ENCODE measurements at places on chromosomes 13 and 19.

DNA sequence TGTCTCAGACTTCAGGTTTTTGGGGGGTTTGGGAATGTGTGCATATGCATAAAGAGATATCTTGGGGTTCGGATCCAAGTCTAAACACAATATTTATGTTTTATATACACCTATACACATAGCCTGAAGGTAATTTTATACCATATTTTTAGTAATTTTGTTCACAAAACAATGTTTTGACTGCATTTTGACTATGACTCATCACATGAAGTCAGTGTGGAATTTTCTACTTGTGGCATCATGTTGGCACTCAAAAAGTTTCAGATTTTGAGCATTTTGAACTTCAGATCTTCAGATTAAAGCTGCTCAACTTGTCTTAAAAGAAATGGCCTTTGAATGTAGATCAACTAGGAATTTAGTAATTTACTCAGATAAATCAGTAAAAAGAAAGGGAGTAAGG lies 712.9 kb upstream of the GPC6 start:
- no peak for DNase-seq

- DNase-seq: no peak
Observed at GRCh38 chr19:29520390-29520789, 5.4 kb upstream of the VSTM2B start.

DNA sequence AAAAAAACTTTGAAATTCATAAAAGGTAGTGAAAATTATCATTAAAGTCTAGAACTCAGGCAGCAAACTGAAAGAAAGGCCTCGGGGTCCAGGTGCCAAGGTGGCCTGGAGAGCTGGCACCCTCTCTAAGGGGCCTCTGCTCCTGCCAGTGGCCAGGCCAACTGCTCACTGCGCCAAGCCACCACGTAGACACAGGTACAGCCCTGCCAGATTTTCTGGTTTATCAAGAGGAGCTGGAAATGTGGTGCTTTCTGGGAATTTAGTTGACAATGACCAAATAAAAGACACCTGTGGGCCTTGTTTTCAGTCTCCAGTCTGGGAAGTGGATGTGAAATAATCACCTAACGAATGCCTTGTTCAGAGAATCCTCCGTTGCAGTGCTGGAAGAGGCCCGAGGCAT lies 22.8 kb downstream of the ZNF574 start:
- DNase-seq: no peak

- no peak for DNase-seq
Observed at GRCh38 chr19:39064405-39064804, 19.8 kb upstream of the ACP7 start.

- DNase-seq: no peak
Observed at GRCh38 chr19:3132971-3133792, 2.7 kb upstream of the GNA15 start.

DNA sequence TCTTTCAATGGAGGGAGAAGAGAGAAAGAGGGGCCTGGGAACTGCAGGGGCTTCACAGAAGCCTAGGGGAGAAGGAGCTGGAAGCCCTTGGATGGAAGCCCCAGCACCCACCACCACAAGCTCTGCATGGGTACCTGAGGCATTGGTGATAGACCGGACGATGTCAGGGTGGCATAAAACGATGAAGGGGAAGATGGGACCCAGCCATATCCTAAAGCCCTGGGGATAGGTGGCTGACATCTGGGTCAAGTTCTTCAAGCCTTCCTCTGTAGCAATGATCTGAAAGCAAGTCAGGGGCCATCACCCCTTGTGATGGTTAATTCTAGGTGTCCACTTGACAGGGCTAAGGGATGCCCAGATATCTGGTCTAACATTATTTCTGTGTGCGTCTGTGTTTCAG lies 11.2 kb upstream of the OR10H5 start:
- DNase-seq: no peak

DNA sequence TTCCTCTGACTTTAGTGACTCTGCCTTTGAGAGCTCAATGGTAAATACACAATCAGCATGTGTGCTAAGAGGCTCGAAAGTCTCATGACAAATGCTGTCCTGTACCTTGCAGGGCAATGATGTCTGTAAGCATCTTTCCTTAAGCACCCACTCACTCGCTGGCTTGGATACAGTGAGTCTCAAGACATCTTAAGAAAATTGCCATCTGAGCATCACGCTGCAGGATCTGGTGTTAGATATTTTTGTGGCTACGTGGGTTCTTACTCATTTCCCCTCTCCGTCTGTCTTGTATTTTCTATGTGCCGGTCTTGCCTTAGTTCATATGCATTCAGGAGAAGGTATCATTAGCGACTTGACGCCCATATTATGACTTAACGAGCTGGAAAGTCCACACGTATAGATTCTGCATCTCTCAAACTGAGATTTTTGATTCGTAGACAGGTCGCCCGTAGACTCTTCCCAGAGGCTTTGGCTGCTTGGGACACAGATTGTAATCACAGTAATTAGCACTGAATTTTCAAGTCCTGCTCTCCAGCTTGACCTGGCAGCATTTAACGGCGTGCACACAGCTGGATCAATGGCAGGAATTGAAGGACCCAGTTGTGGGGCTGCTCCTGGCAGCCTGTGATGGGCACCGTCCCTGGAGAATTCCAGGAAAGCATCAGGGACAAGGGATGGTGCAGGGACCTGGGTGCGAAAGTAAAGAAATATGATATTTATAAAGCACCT lies 231.2 kb downstream of the ZIC5 start:
- DNase-seq: peak; percentile 37

DNA sequence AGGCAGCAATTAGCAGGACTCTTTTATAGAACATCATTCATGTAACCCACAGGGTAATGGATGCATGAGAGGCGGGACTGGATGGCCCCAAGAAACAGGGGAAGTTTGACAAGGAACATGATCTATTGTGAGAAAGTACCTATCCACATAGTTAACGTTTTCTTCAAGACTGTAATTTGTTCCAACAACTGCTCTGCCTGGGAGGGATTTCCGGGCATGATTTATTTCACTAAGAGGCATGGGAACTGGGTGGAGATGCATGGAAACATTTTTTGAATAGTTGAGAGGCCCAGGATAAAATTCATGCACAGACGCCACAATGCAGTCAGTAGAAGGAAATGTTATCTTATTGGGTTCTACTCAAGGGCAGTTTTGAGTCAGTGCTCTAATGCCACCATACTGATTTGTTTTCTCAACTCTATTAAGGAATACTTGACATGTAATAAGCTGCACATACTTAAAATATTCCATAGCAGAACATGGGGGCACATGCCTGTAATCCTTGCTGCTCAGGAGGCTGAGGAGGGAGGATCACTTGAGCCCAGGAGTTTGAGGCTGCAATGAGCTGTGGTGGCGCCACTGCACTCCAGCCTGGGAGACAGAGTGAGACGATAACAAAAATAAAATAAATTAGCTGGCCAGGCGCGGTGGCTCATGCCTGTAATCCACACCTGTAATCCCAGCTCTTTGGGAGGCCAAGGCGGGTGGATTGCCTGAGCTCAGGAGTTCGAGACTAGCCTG lies 9.9 kb upstream of the ATG4D start:
- peak; percentile 43 for DNase-seq

- peak; percentile 96 for DNase-seq
Observed at GRCh38 chr19:39398297-39398864, 7.2 kb downstream of the MED29 start.

- no peak for DNase-seq
Observed at GRCh38 chr13:98143157-98143553, 261 bp downstream of the FARP1 start.

DNA sequence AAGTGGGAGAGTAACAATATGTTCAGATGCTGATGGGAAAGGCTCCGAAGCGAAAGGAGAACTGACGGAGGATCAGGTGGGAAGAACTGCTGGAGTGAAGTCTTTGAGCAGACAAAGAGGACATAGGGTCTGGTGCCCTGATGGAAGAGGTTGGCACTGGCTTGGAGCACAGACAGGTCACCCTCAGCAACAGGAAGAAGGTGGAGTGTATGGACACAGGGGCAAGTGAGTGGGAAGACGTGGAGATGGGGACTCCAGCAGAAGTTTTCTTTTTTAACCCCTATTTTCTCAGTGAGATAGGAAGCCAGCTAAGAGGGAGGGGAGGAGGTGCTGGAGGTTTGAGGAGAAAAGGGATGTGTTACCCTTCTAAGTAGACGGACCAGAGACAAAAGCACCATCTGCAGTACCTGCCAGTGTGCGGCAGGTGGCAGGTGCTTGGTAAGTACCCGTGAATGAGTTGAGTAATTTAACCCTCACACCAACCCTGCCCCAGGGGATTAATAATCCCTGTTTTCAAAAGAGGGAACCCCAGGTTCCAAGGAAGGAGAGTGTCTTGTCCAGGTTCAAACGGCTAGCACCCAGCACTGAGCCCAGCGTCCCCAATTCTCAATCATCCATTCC lies 11.2 kb downstream of the HAS1 start:
- DNase-seq: peak; percentile 55

GRCh38 chr19:16018106-16018755 lies 58.1 kb upstream of the TPM4 start:
- DNase-seq: no peak

DNA sequence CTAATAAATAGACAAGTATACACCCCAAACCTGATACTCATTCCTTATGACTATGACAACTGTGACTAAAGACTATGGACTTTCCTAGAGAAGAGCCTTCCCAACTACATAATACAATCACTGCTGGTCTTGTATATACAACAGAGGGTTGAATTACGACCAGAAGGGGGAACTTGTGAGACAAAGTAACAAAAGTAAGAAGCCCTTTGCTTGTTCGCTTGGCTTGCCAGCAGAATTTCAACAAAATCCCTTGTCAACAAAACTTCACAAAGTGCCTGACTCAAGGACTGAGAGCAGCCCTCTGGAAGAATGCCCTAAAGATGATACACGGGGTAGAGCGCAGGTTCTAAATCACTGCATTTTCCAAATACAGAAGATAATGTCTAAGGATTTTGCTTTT lies 99.4 kb downstream of the WASF3 start:
- DNase-seq: peak; percentile 70

DNA sequence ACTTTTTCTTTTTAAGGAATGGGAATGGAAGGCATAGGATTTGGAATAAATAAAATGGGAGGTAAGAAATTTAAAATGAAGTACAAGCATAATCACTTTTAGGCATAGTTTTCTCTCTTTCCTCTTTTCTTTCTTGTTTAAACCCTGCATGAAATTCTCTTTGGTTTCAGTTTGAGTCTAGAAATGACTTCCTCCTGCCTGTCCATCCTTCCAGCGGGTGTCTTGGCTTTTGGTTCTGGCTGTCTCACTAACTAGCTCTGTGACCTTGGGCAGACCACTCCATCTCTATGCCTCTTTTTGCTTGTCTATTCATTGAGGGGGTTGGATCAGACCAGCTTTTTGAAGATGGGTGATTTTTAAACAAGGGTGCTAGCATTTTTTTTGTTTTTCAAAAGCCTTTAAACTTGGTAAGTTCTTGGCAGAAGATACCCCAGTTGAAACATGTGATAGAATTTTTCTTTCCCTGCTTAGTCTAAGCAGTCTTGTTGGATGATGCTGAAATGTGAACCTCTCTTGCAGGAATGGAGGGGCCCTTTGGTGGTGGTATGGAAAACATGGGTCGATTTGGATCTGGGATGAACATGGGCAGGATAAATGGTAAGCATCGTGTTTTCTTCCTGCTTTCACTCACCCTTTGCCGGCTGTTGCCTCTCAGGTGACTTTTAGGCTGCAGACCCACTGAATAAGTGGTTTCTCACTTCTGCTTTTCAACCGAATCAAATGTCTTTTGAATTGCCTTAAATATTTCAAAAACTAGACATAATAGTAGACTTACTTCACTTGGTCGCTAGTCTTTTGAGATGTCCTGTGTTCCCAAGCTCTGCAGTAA lies 28.6 kb downstream of the PRAM1 start:
- no peak for DNase-seq

- peak; percentile 17 for DNase-seq
Observed at GRCh38 chr19:10036601-10037071, 23.4 kb downstream of the RDH8 start.

DNA sequence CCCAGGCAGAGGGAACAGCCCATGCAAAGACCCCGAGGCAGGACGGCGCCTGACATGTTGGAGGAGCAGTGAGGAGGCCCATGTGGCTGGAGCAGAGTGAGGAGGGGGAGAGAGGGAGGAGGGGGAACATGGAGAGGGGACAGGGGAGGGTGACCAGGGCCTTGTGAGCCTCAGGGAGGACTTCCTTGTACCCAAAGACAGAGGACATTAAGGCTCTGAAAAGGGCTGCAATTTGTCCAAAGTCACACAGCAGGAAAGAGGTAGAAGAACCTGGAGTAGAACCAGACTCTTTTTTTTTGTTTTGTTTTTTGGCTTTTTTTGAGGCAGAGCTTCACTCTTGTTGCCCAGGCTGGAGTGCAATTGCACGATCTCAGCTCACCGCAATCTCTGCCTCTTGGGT lies 67.2 kb downstream of the CELF5 start:
- no peak for DNase-seq

GRCh38 chr19:53892981-53893325 lies 11.0 kb downstream of the PRKCG start:
- DNase-seq: no peak

- DNase-seq: no peak
Observed at GRCh38 chr13:112150352-112150751, 83.4 kb downstream of the SOX1 start.

DNA sequence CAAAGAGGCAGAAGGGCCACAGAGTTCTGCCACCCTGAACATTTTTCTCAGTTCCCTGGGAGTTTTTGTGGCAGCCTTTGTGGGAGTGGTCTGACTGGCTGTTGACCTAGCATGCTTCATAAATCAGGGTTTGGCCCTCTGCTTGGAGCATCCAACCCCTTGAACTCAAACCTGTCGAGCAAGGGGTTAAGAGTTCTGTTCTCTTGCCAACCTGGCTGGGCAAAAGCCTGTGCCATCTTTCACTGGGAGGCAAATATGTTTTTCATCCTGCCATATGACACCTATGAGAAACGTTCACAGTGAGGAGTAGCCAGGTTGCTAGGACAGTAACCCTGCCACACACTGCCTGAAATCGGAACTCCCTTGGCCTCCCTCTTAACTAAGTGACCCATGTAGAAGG lies 7.7 kb upstream of the TEX26 start:
- DNase-seq: no peak

GRCh38 chr19:48660852-48661710 lies 11.7 kb downstream of the NTN5 start:
- peak; percentile 90 for DNase-seq

GRCh38 chr19:9323557-9323918 lies 441 bp upstream of the ZNF559 start:
- DNase-seq: peak; percentile 82

DNA sequence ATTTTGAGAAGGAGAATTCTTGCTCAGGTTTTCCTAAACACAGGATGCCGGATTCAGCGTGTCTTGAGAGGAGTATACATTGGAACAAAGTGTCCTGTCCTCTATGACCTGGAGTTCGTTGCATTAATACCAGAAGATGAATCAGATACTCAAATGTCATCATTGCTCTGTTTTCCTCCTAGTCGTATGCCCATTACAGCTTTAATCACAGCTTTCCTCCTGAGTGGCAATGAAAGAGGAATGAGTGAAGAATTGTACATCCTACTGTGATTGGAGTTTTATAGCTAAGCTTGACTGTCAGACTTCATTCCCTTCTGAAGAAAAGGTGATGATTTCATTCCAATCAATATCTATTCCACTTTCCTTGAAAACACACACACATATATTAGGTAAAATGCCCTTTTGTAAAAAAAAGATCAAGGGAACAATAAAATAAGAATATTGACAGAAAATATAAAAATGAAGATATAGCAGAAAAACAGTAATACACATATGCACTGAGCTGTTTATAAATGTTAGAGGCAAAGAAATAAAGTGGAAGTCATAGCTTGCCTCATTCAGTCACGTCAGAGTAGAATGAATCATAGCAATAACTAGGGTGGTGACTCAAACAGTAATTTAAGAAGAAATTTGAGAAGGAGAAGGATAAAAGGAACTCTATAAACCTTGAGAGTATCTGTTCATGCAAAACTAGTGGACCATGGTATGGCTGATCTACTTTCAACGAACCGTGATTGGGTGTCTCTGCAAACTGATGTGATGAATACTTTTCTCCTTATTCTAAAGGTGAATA lies 501.5 kb downstream of the SUCLA2 start:
- peak; percentile 97 for DNase-seq
